ENCODE measurements at places on chromosomes 7 and 10.
A peak's percentile ranks its signal among the peaks of the same experiment; 100 is the strongest.

DNA sequence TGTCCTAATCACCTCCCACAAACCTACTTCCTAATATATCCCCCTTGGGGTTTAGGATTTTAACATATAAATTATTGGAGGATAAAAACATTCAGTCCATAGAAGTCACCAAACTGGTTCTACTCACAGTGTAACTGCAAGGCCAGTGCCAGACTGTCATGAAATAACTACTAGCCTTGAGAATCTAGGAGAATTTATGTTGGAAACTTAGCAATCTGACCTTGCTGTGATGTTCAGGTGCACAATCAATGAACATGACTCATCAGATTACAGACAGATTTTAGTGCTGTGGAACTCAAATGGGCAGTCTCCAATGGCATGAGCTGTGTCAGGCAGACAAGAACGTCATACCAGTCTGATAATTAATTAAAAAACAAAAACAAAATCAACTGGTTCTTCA lies 571.4 kb upstream of the IGFBP3 start:
- DNase-seq, result no peak

- DNase-seq, result no peak
Observed at GRCh38 chr7:47890606-47891005, 57.7 kb downstream of the PKD1L1 start.

DNA sequence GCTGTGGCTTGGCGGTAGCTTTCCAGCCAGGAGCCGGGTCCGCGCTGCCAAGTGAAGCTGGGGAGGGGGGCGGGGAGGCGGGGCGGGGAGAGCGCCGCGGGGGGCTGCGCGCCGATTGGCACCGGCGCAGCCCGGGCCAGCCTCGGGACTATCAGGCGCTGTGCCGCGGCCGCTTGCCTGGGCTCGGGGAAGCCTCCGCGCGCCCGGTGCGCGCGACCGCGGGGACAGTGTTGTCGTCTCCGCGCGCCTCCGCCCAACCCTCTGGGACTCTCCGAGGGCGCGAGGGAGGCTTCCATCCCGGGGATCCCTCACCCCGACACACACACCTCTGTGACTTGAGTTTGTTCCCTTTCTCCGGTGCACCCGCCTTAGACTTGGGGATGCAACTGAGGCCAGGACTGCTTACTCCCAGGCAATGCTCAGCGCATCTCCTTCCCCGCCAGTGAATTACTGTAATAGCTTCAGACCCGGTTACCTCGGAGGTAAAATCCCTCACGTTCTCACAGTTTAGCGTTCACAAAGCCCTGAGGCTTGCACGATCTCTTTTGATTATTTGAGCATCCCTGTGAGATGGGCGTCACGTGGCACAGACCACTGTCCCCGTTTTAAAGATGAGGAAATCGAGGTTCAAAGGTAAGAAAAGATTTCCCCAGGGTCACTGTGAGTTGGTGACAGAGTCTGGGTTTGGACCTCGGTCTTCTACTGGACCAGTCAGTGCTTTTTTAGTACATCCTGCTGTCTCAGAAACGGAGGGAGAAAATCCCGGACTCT lies at the start of gene NKX1-2:
Gene NKX1-2, minus strand, starts transcription at position 24 of the 771 bp plus-strand sequence. CDS start 92 bp downstream, outside the sequence.
- DNase-seq, result no peak

DNA sequence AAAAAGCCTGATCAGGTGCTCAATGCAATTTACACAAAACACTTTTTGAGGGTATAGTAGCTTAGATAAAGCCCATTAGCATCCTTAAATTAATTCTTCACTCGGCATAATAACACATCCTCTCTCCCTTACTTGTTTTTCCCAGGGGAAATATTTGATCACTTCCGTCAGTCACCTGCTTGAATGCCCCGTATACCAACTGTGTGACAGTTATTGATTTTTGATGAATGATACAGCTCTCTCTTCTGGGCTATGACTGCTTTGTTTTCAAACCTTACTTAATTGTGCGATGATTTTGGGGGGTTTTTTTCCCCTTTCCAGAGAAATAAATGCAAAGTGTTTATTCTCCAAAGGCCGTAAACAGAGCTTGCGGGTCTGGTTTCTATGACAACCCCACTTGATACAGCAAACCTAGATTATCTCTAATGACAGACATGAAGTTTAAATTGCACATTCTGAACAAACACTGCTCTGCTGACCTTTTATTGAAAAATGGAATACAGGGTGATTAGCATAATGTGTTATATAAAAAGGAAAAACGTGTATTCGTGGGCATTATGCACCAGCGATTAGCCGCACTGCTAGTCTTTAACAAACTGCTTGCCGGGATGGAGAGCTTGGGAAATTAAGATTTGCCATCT lies 78.4 kb upstream of the NANOS1 start:
- DNase-seq, result no peak

GRCh38 chr7:40468891-40469864 lies 334.4 kb downstream of the SUGCT start:
- DNase-seq, result no peak

- DNase-seq, result no peak
Observed at GRCh38 chr7:117014099-117014656, 60.9 kb downstream of the ST7 start.

DNA sequence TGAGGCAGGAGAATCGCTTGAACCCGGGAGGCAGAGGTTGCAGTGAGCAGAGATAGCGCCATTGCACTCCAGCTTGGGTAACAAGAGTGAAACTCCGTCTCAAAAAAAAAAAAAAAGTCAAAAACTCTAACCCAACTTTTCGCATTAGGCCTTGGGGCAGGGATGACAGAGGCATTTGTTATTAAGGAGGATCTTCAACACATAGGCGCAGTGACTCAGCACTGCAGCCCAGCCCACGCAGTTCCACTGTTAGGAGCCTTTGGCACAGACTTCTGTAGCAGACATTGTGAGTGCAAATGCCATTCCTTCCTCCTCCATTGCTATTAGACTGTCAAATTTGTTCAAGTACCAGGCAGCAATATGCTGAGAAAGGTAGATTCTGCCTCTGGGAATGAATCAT lies 43.1 kb upstream of the KLHL7 start:
- DNase-seq, result no peak

DNA sequence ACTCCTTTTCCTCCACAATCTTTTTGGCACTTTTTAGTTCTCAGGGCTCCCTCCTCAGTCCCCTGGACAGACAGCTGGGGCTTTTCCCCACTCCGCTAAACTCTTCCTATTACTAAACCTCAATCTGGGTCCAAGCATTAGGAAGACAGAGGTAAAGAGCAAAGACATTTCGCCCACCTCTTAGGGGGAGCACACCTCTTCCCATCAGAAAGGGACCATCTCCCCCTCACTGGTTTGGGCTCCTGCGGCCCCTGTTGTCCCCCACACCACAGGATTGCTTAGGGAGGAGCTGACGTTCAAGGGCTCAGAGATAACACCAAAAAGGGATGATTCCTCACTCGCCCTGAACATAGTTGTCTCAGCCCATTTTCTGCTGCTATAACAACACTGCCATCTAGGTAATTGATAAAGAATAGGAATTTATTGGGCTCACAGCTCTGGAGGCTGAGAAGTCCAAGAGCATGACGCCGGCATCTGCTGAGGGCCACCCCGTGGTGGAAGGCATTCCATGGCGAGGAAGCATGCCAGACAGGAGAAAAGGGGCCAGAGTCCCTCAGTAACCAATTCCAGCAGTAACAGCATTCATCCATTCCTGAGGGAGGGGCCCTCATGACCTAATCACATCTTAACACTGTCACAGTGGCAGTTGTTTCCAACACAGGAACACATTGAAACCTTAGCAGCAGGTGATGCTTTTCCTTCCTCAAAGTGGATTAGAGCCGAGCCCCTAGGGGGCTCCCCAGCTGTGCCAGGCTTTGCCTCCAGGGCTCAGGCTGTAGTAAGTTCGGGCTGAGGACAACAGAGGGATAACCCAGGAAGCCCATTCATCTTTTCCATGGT lies 209.6 kb downstream of the EBF3 start:
- DNase-seq, result no peak

DNA sequence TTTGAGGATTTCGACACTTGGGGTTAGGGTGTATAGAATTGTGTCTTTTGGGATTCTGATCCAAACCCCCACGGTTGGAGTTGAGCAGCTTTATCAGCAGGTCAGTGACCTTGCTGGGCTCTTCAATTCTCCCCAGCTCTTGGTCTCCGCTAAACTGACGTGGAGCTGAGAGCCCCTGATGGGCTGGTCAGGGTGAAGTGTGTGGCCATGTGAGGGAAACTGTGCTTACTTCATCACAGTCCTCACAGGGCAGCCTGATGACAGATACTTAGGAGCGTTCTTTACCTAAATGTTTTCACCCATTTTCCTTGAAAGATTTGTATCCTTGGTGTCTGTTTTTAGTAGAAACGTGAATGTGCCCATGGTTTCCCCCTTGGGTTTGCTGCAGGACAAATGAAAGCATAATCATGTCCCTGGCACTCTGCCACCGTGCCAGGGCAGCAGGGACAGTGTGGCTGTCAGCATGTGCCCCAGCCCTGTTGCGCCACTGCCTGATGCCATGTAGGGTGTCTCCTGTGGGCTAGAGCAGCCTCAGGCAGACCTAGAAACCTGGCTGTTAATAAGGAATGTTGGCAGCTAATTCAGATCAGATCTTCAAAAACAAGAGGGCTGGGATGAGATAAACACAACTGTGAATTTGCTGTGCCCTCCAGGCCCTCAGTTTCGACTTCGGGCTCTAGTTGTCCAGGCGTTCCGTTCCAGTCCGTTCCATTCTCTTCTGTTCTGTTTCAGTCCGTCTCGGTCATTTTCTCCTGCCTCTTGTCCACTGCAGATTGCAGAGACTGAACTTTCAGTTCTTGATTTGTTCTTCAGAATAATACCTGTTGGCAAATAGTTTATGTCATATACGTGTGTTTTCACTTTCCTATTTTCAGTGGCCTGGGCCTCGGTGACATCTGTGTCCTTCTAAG lies 96.8 kb downstream of the TRRAP start:
- no peak for DNase-seq

GRCh38 chr10:24438800-24439199 lies 229.9 kb downstream of the KIAA1217 start:
- no peak for DNase-seq

DNA sequence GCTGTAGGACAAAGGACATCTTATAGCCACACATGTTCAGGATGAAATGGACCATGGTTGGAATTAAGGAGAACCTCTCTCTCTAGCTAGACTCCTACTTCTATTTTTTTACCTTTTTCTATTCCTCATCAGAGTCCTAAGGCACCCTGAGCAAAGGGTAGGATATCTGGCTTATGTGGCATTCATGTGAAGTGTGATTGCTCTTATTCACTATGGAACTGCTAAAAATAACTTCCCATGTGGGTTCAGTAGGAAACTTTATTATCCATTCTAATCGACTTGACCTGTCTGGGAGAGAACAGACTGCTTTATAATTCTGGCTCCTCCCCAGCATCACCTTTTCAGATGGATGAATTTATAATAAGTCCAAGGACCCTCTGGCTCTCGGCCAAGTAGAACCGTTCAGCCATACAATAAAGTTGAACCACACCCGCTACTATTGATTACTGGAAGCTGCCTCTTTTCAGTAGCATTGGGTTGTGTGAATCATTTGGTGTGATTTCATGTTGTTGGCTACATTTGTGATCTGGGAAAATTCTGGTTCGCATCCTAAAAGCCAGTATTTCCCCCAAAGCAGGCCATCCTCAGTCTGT lies 117.5 kb downstream of the NRF1 start:
- DNase-seq, result no peak

DNA sequence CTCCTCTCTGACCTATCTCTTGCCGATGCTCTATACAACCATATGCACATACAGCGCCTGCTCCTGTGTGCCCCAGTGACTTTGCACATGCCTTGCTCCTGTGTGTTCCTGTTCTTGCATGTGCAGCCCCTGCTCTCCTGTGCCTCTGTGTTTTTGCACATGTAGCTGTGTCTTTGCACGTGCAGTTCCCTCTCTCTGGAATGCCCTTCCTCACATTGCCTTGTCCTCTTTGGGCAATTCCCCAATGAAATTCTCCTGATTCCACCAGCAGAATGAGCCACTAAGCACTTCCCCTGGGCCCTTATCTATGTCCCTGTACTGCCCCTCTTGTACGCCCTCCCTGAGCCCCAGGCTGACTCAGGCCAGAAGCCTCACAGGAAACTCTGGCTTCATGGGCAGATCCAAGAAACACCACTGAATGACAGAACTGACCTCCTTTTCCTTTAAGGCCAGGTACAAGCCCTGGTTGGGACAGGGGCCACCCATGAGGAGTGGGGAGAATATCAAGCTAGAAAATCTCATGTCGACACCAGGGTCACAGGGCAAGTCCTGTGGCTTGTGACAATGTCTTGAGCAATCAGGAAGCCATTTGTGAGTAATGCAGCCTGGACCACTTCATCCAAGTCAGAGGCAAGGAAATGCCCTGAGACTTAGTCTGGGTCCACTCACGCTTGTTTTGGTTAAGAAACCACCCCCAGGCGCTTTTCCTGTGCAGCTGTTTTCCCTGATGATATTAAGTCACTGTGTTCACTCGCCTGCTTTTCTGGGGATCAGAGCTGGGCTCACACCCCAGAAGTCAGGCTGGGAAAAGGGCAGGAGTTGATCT lies 1.9 kb upstream of the ARHGAP22 start:
- peak; percentile 6 for DNase-seq

DNA sequence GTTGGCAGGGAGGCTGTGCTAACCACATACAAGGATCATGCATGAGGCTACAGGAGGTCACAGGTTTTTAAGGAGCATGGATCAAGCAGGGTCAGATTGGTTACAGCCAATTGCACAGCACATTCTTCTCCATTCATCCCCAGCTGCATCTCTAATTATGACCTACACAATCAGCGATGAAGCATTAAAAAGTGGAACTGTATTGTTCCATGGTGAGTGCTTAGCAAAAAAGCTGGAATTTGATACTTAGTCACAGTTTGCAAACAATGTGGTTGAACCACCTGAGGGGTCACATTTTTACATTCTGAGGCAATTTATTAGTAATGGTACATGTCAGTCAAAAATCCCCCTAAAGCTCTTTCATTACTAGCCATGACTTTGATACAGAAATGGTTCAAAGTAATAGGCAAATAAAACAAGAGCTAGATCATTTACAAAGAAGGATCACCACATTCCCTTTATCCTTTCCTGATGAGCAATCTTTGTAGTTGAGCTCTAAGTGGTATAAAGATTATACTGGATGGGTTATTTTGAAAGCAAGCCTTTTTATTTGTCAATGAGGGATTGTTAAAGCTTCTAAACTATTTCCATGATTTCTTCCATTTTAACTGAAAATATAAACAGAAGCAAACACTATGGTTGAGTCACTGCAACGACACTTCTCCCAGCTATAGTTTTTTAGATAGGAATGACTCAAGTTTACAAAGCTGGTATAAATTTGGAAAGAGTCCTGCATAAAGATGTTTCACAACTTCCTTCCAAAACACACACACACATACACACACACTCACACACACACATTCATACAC lies 217.8 kb upstream of the SEMA3A start:
- no peak for DNase-seq

GRCh38 chr10:60021361-60021760 lies 115.0 kb upstream of the CCDC6 start:
- no peak for DNase-seq

- DNase-seq, result no peak
Observed at GRCh38 chr7:29970158-29970557, 19.4 kb downstream of the SCRN1 start.

All from activated CD4-positive, alpha-beta T cell treated with anti-CD3 and anti-CD28 coated beads, Interleukin-2, Interleukin-4, amounts not matched to agents 100 ng/mL and 50 ng/mL, durations not matched to agents 16 hours and 8 hours (primary cell).